Activated CD8-positive, alpha-beta memory T cell treated with anti-CD3 and anti-CD28 coated beads, Interleukin-2, amount 50 U/mL, for 4 hours (primary cell): ENCODE measurements at places on chromosomes 5 and 9.

- DNase-seq: no peak
Measured at GRCh38 chr5:136382071-136382470, 16.7 kb upstream of the TRPC7 start.

DNA sequence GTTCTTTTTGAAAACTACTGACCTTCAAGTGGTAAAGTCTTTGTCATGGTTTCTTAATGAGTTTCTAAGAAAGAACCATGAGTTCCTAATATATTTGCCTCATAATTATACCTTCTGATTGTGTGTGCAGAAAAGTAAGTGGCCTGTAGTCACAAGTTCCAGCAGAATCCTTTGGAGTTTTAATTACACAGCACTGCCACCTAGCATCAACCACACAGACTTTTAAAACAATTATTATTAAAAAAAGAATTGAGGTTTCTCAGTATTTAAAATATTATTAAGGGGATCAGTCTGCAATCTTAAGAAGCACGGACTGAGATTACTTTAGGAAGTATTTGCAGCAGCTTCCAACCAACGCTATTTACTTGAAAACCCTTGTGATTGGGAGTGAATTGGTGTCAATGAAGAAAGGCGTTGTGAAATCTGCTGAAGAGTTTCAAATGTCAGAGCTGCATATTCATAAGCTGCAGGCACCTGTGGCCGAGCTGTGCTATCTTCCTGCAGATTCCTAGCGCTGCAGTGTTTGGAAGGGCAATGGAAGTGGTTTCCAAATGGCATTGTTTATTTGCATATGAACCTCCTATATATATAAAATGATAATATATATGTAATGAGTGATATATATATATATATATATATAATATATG is 1074.2 kb upstream of the WWC1 start:
- DNase-seq: no peak

- DNase-seq: no peak
Measured at GRCh38 chr9:12930906-12931305, 156.1 kb downstream of the LURAP1L start.

DNA sequence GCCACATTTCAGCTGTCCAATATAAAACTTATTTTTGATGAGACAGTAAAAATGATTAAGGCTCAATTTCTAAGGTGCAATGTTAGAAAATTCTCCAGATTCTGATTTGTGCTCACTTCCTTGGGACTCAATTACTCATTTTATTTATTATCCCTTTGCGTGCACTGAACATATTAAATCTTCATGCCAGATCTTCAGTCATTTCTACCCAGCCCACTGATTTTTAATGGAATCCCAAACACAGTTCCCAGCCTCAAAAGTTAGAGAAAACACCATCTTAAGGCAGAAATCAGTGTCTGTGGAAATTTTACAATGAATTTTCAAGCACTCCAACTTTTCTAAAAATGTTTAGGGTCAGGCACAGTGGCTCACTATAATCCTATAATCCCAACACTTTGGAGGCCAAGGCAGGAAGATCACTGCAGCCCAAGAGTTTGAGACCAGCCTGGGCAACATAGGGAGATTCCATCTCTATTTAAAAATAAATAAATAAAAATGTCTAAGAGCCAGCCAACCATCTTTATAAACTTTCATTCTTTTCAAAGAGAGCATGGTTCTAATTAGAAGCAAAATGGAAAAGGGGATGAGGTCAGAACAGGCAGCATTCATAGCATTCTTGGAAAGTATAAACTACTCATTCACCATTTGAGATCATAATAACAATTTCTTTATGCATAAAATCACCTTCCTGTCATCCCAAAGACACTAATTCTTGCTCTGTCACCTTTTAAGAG is 53.7 kb downstream of the TLE1 start:
- DNase-seq: no peak

GRCh38 chr9:90770927-90771326 is 30.7 kb upstream of the SYK start:
- DNase-seq: no peak

DNA sequence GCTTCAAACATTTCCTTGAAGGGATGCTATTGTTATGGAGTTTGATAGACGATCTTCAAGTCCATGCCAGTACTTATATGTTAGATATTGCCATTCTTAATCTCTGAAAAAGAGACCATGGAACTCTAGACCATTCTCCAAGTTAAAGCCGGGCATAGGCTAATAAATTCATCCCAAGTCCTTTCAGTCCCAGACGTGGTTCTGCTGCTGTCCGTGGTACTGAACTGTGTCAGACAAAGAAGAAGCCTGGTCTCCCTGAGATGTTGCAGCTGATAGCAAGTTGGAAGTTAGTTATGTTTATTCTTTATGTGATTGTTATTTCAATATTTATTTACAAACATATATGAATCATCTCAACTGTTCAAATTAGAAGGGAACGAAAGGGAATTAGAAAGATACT is 158.7 kb downstream of the NMUR2 start:
- no peak for DNase-seq

DNA sequence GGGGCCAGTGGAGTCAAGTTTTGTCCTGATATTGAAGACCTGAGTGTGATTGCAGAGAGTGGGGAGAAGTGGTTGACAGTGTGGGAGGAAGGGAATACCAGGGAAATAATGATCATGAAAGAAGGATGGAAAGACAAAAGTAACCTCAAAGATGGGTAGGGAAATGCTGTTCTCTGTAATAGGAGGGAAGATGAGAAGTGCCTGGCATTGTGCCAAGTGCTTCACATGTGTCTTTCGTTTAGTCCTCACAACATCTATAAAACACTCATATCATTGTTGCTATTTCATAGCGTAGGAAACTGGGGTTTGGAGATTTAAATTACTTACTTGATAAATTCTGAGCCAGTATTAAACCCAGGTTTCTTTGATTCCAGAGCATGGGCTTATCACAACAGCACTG is 472.3 kb downstream of the LRRC70 start:
- no peak for DNase-seq

- DNase-seq: no peak
Measured at GRCh38 chr5:54794135-54794975, 191.0 kb downstream of the ESM1 start.

DNA sequence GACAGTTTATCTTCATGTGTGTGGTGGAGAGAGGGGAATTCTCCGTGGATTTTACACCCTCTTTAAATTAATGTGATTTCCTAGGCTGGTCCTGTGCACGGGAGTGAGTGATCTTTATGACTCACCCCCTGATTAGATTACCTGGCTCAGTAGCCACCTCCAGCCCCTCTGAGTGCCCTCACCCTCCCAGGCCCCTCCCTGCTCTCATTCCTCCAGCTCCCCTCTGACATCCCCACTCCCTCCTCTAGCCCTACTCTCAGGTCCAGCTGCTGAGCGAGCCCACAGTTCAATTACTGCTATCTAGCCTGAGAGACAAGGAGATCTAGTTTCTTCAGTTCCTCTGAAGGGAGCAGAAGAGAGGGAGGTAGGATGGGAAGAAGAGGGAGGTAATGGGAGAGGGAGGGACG is 61.8 kb upstream of the ARAP3 start:
- no peak for DNase-seq

DNA sequence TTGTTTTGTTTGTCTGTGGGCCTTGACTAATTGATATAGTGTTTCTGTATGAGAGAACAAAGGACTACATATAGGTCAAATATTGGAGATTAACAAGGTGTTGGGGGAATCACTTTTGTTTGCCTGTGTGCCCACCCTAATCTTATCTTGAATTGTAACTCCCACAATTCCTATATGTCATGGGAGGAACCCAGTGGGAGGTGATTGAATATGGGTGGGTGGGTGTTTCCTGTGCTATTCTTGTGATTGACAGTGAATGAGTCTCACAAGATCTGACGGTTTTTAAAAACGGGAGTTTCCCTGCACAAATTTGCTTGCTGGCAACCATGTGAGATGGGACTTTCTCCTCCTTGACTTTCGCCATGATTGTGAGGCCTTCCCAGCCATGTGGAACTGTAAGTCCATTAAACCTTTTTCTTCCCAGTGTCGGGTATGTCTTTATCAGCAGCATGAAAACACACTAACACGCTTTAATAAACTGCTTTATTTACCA is 64.9 kb upstream of the HSPB3 start:
- DNase-seq: no peak

DNA sequence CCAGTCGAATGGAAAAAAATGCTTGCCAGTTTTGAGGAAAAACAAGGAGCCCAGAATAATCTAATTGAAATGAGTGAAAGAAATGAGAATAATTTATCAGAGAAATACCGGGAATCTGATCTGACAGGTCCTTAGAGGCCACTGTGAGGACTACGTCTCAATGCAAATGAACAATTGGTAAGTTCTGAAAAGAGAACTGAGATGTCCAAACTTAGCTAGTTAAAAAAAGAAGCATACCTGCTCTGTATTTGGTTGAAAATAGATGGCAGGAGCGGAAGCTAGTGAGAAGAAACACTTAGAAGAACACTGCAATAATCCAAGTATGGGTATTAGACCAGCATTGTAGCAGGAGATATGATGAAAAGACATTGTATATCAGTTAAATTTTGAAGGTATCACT is 161.2 kb downstream of the CDH9 start:
- DNase-seq: no peak

DNA sequence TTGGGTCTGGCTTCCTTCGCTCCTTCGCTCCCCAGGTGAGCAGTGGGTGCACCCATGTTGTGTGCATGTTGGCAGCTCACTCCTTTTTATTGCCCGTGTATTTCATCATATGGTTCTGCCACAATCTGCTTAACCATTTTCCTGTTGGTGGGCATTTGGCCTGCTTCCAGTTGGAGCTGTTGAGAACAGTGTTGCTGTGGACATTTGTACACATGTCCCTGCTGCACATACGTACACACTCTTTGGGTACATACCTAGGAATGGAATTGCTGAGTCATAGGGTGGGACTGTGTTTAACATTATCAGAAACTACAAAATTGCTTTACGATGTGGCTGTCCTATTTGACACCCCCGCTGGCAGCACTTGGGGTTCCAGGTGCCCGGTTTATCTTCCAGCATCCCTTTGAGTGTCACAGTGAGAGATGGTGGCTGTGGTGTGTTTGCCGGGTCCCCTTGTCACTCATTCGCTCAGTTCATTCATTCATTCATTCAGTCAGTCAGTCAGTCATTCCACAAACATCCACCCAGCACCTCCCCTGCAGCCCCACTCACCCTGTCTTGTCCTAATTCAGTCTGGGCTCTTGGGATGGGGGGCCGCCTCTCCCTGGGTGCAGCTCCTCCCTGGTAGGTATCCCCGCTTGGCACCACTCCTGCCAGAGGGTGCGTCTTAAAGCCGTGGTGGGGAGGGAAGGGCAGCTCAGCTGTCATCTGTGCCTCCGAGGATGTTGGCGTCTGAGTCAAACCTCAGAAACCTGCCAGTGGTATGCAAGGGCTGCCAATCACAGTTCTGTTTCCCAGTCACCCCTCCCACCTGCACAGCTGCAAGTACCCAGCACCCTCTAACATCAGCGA is 7.9 kb upstream of the FIBCD1 start:
- DNase-seq: no peak

DNA sequence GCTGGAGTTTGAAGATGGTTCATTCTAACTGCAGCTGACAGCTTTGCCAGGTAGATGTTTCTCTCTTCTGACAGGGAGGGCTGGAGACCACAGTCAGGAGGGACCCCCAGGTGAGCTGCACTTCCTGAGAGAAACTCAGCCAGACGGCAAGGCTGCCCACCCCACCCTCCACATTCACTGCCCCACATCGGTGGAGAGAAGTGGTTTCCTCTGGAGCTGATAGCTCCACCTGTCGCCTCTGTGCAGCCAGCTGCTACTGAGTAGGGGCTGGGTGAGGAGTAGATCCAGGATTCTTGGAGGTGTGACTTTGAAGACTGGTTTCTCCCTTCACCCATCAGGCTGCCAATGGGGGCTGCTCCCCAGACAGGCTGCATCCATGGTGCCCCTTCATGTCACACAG is 175.0 kb downstream of the CARTPT start:
- DNase-seq: no peak

GRCh38 chr5:157650991-157651611 is 1.1 kb downstream of the SOX30 start:
- no peak for DNase-seq

GRCh38 chr9:106869458-106869857 is 6.5 kb downstream of the ZNF462 start:
- no peak for DNase-seq

DNA sequence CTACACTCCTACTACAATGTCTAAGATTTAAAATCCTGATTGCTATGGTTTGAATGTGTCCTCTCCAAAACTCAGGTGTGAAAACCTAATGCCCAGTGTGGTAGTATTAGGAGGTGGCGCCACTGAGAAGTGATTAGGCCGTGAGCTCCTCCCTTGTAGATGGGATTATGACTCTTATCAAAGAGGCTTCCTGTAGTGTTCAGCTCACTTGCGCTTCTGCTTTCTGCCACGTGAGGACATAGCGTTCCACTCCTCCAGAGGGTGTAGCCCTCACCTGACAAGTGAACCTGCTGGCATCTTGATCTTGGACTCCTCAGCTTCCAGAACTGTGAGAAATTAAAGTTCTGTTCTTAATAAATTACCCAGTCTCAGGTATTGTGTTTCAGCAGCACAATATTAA is 33.0 kb upstream of the WHRN start:
- DNase-seq: no peak

DNA sequence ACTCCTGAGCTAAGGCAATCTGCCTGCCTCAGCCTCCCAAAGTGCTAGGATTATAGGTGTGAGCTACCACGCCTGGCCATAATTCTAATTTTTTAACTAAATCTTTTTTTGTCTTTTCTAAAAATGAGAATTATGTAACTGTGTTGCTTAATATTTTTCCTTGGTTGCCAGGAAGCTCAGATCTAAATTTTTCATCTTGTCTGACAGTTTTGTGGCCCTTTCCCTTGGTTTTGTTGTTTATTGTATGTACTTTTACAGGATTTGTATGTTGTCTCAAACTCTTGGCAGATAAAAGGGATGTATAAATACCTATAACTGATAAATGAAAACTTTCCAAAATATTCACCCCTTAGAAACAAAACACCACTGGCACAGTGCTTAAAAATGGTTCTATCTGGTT is 88.2 kb upstream of the KLF9 start:
- no peak for DNase-seq

DNA sequence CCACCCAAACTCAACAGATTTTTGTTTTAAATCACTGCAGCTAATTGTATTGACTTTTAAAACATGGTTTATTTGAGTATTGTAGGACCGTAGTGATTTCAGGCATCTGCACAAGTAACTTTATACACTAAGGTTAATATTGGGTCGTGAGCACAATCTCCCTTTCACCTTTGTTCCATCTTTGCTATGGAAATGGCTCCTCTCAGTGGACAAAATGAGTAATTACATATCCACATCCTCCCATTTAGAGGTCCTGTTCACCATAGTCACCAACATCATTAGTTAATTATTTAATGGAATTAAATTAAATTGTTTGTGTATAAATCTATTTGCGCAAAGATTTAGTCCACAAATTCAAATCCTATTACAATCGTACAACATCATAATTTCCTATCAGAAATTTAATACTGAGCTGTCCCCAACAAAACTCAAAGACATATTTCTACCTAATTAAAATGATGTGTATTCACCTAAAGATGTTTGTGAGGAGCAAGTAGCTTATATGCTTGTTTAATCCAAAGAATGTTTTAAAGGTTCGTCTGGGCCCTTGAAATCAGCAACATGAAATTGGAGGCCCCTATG is 173.0 kb upstream of the DAPK1 start:
- no peak for DNase-seq

GRCh38 chr5:6493681-6494454 is 45.2 kb downstream of the UBE2QL1 start:
- DNase-seq: no peak
